ENCODE measurements at places on chromosomes 1 and 21. TPM values are rescaled to one million over a fixed set of nuclear protein-coding genes. Genes with fewer than 3 reads are reported as not detected.

DNA sequence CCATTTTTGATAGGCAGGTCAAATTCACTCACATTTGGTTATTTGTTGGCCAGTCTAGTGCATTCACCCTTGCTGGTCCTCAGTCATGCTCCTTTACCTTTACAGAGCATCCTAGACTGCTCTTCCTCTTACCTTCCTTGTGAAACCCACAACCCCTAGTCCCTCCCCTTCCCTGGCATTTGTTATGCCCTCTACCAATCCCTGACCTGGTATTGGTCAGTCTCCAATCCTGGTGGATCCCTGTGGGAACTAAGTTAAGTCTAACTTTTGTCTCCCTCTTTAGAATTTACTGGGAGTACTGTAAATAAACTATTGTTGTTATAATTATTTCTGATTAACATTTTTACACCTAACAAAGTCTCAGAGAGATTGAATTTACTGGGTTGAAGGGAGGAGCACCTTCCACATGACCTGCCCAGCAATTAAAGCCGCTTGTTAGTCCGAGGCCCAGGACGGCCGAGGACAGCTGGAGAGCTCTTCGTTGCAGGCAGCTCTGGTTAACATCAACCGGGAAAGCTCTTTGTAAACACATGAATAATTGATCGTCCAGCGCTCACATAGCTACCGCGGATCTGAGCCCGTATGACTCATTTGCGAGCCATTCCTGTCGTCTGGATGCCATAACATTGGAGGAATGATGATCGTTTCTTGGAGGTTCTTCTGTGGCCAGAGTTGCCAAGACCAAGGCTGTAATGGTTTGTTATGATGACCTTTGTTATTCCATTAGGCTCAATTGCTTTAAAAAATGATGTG lies 31.9 kb downstream of the MTARC1 start:
- no peak for DNase-seq

GRCh38 chr1:32773018-32773763 lies 44.0 kb downstream of the YARS1 start:
- DNase-seq = peak; percentile 84

- no peak for DNase-seq
Measured at GRCh38 chr1:169999331-169999741, 75.2 kb downstream of the KIFAP3 start.

DNA sequence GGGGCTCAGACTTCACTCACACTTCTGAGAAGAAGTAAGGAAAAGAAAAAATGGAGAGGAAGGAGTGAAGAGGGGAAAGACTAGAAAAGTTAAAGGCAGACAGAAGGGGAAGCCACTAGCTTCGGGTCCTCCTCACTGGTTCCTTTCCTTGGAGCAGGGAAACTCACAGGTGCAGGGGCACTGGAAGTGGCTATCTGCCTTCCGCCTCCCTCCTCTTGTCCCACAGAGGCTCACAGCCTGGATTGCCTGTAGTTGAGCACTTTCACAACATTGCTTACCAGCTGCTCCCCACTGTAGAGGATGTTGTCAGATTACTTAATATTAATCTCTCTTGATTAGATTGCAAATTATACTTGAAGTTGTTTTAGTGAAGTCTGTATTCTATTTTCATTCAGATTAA lies 21.6 kb upstream of the ABCA4 start:
- no peak for DNase-seq

ADGRL4 gene
- 0.24 TPM for polyA plus RNA-seq

- no peak for DNase-seq
Measured at GRCh38 chr21:45637883-45638282, 5.6 kb upstream of the PCBP3 start.

PCP4 gene
- not detected for polyA plus RNA-seq

GRCh38 chr1:150406483-150406882 lies 42.5 kb downstream of the RPRD2 start:
- no peak for DNase-seq

DNA sequence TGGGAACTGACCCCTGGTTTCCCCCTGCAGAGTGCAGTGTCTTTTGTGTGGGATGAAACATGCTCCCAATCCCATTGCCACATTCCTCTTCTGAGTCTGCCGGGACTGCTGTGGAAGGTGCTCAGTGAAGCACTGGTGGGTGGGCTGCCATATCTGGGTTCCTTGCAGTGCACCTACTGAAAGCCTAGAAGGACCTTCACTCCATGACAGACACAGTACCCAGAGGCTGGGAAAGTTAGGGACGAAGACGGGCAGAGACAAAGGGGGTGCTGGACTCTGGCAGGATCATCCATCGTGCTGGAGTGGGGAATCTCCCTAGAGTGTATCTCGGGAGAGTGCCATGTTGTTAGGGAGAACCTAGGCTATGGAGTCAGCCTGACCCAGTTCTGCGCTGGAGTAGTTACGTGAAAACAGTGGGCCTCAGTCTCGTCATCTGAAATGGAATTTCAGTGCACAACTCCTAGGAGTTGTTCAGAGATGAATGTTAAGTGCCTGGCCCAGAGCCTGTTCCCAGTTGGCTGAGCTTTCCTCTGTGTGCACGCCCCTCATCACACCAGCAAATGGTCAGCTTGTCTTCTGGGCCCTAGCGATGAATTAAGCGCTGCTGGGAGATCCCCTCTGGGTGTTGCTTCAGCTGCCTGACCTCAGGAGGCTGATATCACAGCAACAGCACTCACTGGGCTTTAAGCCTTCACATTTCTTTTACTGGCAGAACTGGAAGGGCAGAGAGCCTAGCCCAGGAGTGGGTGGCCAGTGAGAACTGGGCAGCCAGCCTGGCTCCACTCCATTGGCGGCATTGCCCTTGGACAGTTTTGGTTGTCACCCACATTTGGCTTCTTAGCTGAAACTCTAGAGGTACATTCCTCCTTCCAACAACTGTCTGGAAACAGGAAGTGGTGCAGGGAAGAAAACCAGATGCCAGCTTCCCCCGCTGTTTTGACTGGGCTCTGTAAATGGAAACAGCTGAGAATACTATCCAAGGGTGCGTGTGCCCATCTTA lies 479.8 kb upstream of the VAMP3 start:
- peak; percentile 76 for DNase-seq

RGS7 gene
- 0.36 TPM for polyA plus RNA-seq

DNA sequence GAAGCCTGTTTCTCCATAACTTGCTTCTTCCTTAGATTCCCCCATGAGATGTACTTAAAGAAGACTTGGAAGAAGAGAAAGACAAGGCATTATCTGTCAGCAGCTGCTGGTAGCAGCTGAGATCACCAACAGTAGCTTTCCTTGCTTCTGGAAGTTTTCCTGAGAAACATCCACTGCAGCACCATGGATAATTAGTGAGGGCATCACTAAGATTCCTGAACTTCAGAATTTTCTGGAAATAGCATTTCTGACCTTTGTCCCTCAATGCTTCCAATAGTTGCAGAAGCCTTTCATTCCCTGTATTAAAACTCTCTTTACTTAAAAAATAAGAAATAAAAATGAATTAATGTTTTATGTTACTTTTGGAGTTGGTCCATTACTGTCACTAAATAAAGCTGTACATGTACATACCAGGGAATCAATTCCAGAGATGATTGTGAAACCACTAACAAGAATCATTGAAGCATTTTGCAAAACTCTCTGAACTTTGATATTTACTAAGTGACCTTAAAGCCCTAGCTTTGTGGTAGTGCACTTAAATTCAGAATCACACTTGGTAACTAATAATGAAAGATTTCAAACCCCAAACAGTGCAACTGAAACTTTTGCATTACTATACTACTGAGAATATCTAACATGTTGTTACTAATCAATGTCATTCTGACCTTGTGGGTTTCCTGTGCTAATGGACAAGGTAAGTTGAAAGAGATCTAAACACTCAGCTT lies at the start of gene CFHR4:
TSS of gene CFHR4 (plus strand) at position 538 of the 725 bp plus-strand sequence. CDS start at position 637, 99 bp downstream.
- DNase-seq = no peak

DNA sequence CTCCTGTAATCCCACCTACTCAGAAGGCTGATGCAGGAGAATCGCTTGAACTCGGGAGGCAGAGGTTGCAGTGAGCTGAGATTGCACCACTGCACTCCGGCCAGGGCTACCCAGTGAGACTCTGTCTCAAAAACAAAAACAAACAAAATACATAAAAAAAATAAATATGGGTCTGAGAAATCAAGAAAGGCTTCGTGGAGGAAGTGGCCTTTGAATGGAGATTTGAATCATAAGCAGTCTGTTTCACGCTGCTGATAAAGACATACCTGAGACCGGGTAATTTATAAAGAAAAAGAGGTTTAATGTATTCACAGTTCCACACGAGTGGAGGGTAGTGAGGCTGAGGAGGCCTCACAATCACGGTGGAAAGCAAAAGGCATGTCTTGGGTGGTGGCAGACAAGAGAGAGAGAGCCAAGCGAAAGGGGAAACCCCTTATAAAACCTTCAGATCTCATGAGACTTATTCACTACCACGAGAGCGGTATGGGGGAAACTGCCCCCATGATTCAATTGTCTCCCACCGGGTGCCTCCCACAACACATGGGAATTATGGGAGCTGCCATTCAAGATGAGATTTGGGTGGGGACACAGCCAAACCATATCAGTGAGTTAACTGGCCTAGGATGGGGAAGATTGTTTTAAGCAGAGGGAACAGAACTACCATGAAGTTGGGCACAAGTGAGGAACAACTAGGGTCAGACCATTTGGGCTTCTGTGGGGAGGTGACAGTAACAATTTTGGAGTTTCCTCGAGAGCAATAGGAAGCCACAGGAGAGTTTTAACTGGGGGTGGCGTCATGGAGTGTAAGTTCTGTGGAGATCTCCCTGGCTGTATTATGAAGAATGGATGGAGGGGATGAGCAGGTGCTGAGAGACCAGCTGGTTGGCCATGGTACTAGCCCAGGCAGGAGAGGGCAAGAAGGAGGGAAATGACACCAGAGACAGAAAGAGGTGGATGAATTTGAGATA lies 22.2 kb upstream of the WNT4 start:
- no peak for DNase-seq

HMGCS2 gene
- polyA plus RNA-seq = not detected

- no peak for DNase-seq
Measured at GRCh38 chr21:41148798-41149197, 19.2 kb upstream of the BACE2 start.

SLC30A2 gene
- not detected for polyA plus RNA-seq

GRCh38 chr1:149929856-149930255 lies 2.3 kb upstream of the SF3B4 start:
- no peak for DNase-seq

ALX3 gene
- polyA plus RNA-seq = not detected

C1QTNF12 gene
- not detected for polyA plus RNA-seq

F3 gene
- 1.8 TPM for polyA plus RNA-seq

SPATA46 gene
- not detected for polyA plus RNA-seq

GRCh38 chr21:32918478-32919120 lies 107.1 kb upstream of the OLIG2 start:
- no peak for DNase-seq

DNA sequence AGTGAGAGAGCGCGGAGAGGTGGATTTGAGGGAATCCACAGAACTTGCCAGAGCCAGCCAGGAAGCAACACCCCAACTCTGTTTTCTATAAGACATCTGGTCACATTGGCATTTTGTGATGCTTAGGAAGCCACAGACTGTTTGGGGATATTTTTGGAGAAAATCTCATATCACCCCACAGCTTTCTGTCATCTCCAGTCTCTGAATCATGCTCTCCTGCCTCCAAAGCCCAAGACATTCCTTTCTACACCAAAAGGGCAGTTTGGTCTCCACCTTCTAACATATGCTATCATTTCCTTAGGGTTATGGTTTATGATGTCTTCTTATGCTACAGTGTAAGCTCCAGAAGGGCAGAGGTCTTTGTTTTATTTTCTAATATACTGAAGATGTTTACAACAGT lies 14.4 kb upstream of the BCL10 start:
- DNase-seq = no peak

S100A12 gene
- polyA plus RNA-seq = not detected

GRCh38 chr1:19393046-19393445 lies 80.9 kb downstream of the SLC66A1 start:
- no peak for DNase-seq

TCHHL1 gene
- polyA plus RNA-seq = not detected

TRIM58 gene
- 0.13 TPM for polyA plus RNA-seq

- no peak for DNase-seq
Measured at GRCh38 chr1:102961549-102961948, 146.8 kb downstream of the COL11A1 start.

FAM78B gene
- polyA plus RNA-seq = 0.34 TPM

- no peak for DNase-seq
Measured at GRCh38 chr21:15444118-15444960, 285.4 kb upstream of the USP25 start.

GRCh38 chr1:218656301-218657037 lies 311.3 kb downstream of the TGFB2 start:
- DNase-seq = no peak

- no peak for DNase-seq
Measured at GRCh38 chr1:64963466-64963865, 2.9 kb downstream of the JAK1 start.
